ENCODE measurements at places on chromosomes 2 and 18. TPM values are rescaled to one million over a fixed set of nuclear protein-coding genes. Genes with fewer than 3 reads are reported as not detected.

The CHMP3 gene
- 58.8 TPM for total RNA-seq

The GPATCH11 gene
- 3.8 TPM for total RNA-seq

The RASGRP3 gene
- total RNA-seq: 2.7 TPM

The NCKAP1 gene
- total RNA-seq: 163 TPM

The DAPL1 gene
- not detected for total RNA-seq

The DNAJC27 gene
- total RNA-seq: 6.5 TPM

The CYRIA gene
- total RNA-seq: not detected

The SLC14A1 gene
- total RNA-seq: not detected

The ABCG8 gene
- not detected for total RNA-seq

The EFHD1 gene
- 4.2 TPM for total RNA-seq

The CIB4 gene
- not detected for total RNA-seq

The UGT1A3 gene
- not detected for total RNA-seq

The HMSD gene
- total RNA-seq: not detected

The LYPD6B gene
- total RNA-seq: 21.3 TPM

The GPAT2 gene
- not detected for total RNA-seq

The TRIM54 gene
- total RNA-seq: not detected

The HAT1 gene
- total RNA-seq: 65.3 TPM

The TCF4 gene
- 6.8 TPM for total RNA-seq

The ACKR3 gene
- total RNA-seq: not detected

The ZNF519 gene
- total RNA-seq: 5.6 TPM

The KIF5C gene
- total RNA-seq: 9.3 TPM

The ST6GAL2 gene
- not detected for total RNA-seq

The ANKRD62 gene
- total RNA-seq: not detected

The MOB4 gene
- 34.1 TPM for total RNA-seq

DNA sequence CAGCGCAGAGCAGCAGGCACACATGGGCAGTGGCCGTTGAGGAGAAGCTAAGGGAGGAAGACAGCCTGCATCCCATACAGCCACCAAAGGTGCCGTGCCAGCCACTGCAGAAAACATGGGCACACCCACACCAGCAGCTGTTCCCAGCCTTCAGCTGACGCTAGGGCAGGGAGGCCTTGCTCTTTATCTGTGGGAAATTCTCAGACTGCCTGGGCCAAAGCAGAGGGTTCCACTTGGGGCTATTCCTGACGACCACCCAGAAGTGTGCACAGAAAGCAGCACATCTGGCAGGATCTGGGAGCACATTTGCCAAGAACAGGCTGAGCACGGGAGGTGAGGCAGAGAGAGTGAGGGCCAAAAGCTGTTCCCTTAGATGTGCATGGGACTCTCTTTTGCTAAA, 101.3 kb upstream of the SOX11 start:
- no peak for DNase-seq

DNA sequence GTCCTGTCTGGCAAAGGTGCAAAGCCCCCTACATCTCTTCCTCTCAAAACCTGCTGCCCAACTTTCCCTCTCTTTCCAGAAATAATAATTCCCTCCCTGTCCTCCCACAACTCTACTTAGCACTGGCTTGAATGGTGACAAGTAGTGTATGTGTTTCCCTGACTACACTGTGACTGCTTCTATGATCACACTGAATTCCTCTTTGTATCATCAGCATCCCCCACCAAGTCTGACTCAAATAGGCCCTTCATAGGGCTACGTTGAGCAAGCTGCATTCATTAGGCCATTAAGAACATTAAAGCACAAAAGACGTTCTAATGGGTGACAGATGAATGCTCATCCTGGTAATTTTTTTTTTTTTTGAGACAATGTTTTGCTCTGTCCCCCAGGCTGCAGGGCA, 13.7 kb upstream of the ST3GAL5 start:
- DNase-seq: peak; percentile 27

- DNase-seq: no peak
Measured at GRCh38 chr2:10700078-10700803, 10.5 kb upstream of the NOL10 start.

GRCh38 chr2:18829251-18829902, 240.0 kb upstream of the NT5C1B start:
- no peak for DNase-seq

- no peak for DNase-seq
Measured at GRCh38 chr2:68901561-68901960, 30.4 kb upstream of the BMP10 start.

- no peak for DNase-seq
Measured at GRCh38 chr18:54506516-54507261, 84.4 kb upstream of the DYNAP start.

GRCh38 chr18:2471523-2471922, 99.8 kb downstream of the METTL4 start:
- DNase-seq: no peak

GRCh38 chr2:111173338-111173737, 52.6 kb downstream of the BCL2L11 start:
- DNase-seq: no peak

- DNase-seq: peak; percentile 55
Measured at GRCh38 chr2:67974559-67975430, 88.0 kb downstream of the C1D start.

GRCh38 chr2:50392185-50392584, 639.7 kb downstream of the NRXN1 start:
- no peak for DNase-seq

GRCh38 chr2:71778936-71779773, 325.8 kb downstream of the DYSF start:
- peak; percentile 88 for DNase-seq

GRCh38 chr2:206392118-206392517, 51.2 kb upstream of the ADAM23 start:
- peak; percentile 18 for DNase-seq

DNA sequence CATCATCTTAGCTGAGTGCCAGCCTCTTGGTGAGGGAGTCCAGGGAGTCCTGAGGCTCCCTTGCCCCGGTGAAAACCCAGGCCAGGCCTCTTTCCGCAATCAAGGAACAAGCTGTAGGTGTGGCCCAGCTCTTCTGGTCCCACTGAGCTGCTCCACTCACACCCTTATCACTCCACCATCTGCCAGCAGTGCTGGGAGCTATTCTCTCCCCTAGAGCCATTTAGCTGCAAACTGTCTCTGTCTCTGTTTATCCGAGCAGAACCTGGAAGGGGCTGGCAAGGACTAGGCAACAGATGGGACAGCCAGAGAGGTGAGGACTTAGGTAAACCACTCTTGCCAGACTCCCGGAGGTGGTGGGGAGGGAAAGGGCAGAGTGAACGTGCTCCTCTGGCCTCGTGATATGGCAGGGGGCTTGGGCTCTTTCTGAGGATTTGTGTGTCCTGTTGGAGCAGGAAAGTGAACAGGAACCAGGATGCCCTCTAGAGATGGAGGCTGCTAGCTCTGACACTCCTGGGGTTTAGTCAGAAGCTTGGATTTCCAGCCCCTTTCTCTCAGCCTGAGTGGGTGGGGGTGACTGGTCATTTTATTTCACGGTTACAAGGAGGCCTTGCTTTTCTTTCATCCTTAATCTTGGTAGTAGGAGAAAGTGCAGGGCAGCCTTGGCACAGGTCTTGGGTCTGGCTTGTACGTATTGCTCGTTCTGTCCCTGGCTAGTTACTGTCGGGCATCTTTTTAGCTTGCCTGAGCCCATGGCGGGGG, 19.6 kb downstream of the B3GNT2 start:
- DNase-seq: peak; percentile 97

GRCh38 chr2:233966388-233966787, 49.2 kb downstream of the TRPM8 start:
- DNase-seq: no peak

DNA sequence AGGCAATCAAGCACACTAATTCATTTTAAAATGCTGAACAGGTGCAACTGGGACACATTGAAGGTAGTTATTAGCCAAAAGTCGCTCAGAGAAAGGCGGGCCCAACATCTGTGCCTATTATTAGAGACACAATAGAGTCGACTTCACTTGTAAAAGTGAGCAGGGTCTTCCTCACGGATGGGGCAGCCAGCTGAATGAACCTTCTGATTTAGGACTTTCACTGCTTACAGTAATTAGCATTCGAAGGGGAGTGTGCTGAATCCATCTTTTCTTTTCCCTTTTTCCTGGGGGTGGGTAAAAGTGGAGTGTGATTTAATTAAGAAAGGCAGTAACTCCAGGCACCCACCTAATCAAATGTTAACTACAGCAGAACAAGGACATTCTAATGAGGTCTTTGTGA, 677.7 kb downstream of the DCDC2C start:
- DNase-seq: no peak

GRCh38 chr2:43898838-43899346, 60.1 kb downstream of the ABCG8 start:
- DNase-seq: no peak

DNA sequence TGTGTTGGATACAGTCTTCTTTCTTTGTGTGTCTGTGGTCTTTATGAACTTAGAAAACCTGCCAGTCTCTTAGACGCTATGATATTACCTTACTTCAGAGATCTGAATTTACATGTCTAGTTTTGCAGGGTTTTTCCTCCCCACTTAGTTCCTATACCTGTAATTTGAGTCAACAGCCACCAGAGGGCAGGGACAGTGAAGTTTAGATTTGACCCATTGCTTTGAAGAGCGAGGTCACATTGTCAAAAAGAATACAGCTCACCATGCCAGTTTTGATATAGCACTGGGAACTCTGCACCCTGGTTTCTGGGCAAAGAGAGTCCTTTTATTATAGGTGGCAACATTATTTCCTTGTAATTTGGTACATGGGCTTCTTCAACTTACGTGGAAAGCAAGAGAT, 102.3 kb downstream of the MAPK4 start:
- no peak for DNase-seq

- no peak for DNase-seq
Measured at GRCh38 chr18:63676526-63677323, 15.0 kb upstream of the SERPINB3 start.

GRCh38 chr2:126642031-126642430, 13.9 kb upstream of the GYPC start:
- DNase-seq: no peak

DNA sequence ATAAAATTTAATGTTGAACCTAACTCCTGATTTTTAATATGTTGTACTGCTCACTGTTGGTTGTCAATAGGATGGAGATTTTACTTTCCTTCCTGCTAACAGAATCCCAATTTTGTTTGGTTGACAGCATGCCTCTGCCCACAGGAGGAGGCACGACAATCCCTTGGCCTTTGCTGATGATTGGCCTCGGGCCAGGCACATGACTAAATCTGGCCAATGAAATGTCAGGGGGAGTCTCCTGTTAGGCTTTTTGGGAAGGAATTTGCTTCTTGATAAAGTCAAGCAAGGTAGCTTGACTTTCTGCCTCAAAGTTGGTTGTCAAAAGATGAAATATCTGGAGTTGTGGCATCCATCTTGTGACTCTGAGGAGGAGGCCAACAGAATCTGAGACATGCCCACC, 6.8 kb upstream of the TGFA start:
- DNase-seq: no peak

- DNase-seq: peak; percentile 76
Measured at GRCh38 chr18:45464619-45465018, 150.7 kb upstream of the SLC14A2 start.

Measured in G401 (cell line).